Sigmoid colon (tissue), 7 donors: ENCODE measurements at places on chromosomes 2 and 18. TPM values are rescaled to one million over a fixed set of nuclear protein-coding genes. Genes with fewer than 3 reads are reported as not detected.

ACADL gene
- 3.9 TPM for total RNA-seq

DCC gene
- total RNA-seq, result 0.83 TPM

- H3K27me3 ChIP-seq, result no peaks in the 10 kb centered on the region
- H3K27ac ChIP-seq, result no peak overlapping the region
- H3K36me3 ChIP-seq, result no peaks in the 10 kb centered on the region
- no peak for DNase-seq
- H3K4me1 ChIP-seq, result no peaks in the 10 kb centered on the region
These were observed 11.5 kb upstream of the RTN4 start for GRCh38 chr2:55061523-55062344.

DNA sequence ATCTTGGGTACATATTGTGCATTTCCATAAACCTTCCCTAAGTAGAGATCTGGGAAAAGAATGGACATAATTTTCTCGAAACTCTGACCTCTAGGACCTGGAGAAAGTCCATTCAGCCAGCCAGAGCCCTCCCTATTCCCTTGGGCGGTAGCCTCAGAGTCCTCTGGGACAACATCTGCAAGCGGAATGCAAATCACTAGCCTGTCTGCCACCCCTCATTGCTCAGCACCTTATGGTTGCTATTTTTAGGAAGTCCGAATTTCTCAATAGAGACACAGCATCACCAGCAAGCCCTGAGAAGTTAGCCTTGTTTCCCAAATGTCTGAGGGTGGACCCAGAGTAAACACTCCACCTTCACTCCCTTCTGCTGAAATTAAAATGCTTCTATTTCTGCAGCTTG lies 17.6 kb upstream of the CD28 start:
- no peak overlapping the region for H3K27ac ChIP-seq
- H3K27me3 ChIP-seq, result no peaks in the 10 kb centered on the region
- no peaks in the 10 kb centered on the region for H3K4me1 ChIP-seq
- no peaks in the 10 kb centered on the region for H3K36me3 ChIP-seq

TCF23 gene
- not detected for total RNA-seq

DNA sequence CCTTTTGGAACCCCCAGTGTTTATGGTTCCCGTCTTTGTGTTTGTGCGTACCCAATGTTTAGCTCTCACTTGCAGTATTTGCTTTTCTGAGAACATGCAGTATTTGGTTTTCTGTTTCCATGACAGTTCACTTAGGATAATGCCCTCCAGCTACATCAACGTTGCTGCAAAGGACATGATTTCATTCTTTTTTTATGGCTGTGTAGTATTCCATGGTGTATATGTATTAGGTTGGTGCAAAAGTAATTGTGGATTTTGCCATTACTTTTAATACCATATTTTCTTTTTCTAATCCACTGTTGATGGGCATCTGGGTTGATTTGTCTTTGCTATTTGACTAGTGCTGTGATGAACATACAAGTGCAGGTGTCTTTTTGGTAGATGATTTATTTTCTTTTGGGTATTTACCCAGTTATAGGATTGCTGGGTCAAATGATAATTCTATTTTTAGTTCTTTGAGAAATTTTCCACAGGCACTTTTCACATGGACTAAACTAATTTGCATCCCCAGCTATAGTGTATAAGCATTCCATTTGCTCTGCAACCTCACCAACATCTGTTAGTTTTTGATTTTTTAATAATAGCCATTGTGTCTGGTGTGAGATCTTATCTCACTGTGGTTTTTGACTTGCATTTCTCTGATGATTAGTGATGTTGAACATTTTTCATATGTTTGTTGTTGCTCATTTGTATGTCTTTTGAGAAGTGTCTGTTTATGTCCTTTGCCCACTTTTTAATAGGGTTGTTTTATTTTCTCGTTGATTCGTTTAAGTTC lies 63.6 kb downstream of the CERS6 start:
- no peak overlapping the region for H3K4me3 ChIP-seq
- peaks cover 14% of the 10 kb centered on the region for H3K4me1 ChIP-seq
- no peak overlapping the region for H3K27ac ChIP-seq
- no peaks in the 10 kb centered on the region for H3K27me3 ChIP-seq
- no peaks in the 10 kb centered on the region for H3K36me3 ChIP-seq

- no peaks in the 10 kb centered on the region for H3K36me3 ChIP-seq
- no peak overlapping the region for H3K4me3 ChIP-seq
- H3K27ac ChIP-seq, result peak overlapping the region; percentile 38
- peaks cover 39% of the 10 kb centered on the region for H3K4me1 ChIP-seq
- no peak for DNase-seq
These were observed 2.8 kb upstream of the CYS1 start for GRCh38 chr2:10083046-10083445.

EGR4 gene
- total RNA-seq, result not detected

DNA sequence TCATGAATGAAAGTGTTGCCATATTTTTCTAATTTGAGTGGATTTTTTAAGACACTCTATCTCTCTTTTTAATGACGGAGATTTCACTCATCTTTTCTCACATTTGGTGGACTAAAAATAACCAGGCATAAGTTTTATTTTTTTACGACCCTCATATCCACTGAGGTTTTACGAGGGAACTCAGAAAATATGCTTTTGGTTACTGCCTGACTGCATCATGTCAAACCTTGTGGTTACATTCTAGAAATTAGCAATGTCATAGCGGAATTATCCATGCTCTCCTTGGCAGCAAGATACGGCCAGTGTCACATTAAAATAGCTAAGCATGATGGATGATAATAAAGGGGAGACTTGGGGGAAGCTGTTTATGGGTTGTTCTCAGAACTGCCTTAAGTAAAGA lies 428.6 kb upstream of the FSHR start:
- H3K27ac ChIP-seq, result no peak overlapping the region
- no peak overlapping the region for H3K4me3 ChIP-seq
- peaks cover 10% of the 10 kb centered on the region for H3K4me1 ChIP-seq
- H3K36me3 ChIP-seq, result no peaks in the 10 kb centered on the region
- no peak for DNase-seq

- no peak overlapping the region for H3K4me3 ChIP-seq
- H3K36me3 ChIP-seq, result no peaks in the 10 kb centered on the region
- no peaks in the 10 kb centered on the region for H3K27me3 ChIP-seq
- peaks cover 57% of the 10 kb centered on the region for H3K4me1 ChIP-seq
- H3K27ac ChIP-seq, result peak overlapping the region; percentile 39
These were observed 115.4 kb upstream of the ZNF521 start for GRCh38 chr18:25467226-25467987.

TMEM185B gene
- 30.7 TPM for total RNA-seq

DNA sequence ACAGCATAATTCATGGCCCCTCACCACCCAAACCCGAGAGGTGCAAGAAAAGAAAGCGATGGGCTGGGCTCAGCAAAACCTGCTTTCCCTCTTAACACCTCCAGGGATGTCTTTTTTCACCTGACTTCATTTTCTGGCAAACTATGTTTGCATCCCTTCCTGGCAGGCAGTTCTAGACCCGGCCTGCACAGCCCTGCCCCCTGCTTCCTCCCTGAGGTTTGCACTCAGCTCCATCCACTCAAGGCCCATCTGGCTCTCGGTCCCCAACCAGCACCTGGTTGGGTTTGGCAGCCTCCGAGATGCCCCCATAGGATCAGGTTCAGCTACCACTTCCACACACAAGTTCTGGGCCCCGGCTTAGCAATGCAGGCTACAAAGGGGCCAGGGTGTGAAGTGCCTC lies 185.7 kb downstream of the SMAD7 start:
- H3K36me3 ChIP-seq, result peaks cover 22% of the 10 kb centered on the region
- no peaks in the 10 kb centered on the region for H3K27me3 ChIP-seq
- H3K27ac ChIP-seq, result peak overlapping the region; percentile 48
- no peak for DNase-seq
- no peak overlapping the region for H3K4me3 ChIP-seq

TUBA3E gene
- not detected for total RNA-seq

DNA sequence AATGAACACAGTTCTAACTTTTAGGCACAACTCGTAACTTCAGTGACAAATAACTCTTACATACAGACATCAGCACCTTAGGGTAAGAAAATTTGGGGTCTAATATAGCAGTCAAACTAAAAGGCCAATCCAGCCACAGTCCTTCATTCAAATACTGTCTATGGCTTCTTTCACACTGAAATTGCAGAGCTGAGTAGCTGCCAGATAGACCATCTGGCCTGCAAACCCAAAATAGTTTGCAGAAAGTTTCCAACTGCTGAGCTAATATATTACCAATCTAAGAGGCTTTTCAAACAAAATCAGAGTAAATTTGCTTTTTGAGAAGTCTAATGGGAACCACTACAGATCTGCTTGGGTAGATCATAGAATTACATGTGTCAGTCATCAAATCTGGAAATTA lies 183.4 kb downstream of the GALR1 start:
- H3K4me3 ChIP-seq, result no peak overlapping the region
- H3K27ac ChIP-seq, result no peak overlapping the region
- no peak for DNase-seq
- no peaks in the 10 kb centered on the region for H3K27me3 ChIP-seq
- H3K36me3 ChIP-seq, result no peaks in the 10 kb centered on the region

OTOS gene
- not detected for total RNA-seq

- no peaks in the 10 kb centered on the region for H3K4me1 ChIP-seq
- H3K36me3 ChIP-seq, result no peaks in the 10 kb centered on the region
- H3K27me3 ChIP-seq, result no peaks in the 10 kb centered on the region
- no peak overlapping the region for H3K4me3 ChIP-seq
These were observed 194.4 kb downstream of the RPIA start for GRCh38 chr2:88885679-88886416.

MZT2A gene
- total RNA-seq, result 87.0 TPM

CENPA gene
- total RNA-seq, result not detected

CYP26B1 gene
- 0.68 TPM for total RNA-seq

SLC16A14 gene
- total RNA-seq, result 1.2 TPM

DNA sequence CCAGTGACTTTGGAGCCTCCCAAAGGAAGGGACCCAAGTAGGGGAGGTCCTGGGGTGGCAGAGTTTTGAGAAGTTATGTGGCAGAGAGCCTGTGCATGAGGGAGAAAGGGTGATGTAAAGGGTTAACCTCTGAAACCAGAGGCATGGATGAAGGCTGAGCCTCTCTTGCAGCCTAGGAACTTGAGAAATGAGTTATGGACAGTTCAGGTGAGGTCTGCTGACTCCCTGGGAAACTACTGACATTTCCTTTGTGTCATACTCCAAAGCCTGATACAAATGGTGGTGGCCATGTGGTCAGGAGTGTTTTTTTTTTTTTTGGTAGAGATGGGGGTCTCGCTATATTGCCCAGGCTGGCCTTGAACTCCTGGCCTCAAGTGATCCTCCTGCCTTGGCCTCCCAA lies 12.4 kb upstream of the GNLY start:
- H3K36me3 ChIP-seq, result no peaks in the 10 kb centered on the region
- H3K27ac ChIP-seq, result no peak overlapping the region
- peaks cover 7% of the 10 kb centered on the region for H3K4me1 ChIP-seq
- H3K27me3 ChIP-seq, result no peaks in the 10 kb centered on the region

- no peak overlapping the region for H3K4me3 ChIP-seq
- H3K36me3 ChIP-seq, result no peaks in the 10 kb centered on the region
- no peak overlapping the region for H3K27ac ChIP-seq
- no peaks in the 10 kb centered on the region for H3K27me3 ChIP-seq
- no peak for DNase-seq
These were observed 181.1 kb downstream of the NEDD4L start for GRCh38 chr18:58225101-58225500.

KATNAL2 gene
- 4.3 TPM for total RNA-seq

DNA sequence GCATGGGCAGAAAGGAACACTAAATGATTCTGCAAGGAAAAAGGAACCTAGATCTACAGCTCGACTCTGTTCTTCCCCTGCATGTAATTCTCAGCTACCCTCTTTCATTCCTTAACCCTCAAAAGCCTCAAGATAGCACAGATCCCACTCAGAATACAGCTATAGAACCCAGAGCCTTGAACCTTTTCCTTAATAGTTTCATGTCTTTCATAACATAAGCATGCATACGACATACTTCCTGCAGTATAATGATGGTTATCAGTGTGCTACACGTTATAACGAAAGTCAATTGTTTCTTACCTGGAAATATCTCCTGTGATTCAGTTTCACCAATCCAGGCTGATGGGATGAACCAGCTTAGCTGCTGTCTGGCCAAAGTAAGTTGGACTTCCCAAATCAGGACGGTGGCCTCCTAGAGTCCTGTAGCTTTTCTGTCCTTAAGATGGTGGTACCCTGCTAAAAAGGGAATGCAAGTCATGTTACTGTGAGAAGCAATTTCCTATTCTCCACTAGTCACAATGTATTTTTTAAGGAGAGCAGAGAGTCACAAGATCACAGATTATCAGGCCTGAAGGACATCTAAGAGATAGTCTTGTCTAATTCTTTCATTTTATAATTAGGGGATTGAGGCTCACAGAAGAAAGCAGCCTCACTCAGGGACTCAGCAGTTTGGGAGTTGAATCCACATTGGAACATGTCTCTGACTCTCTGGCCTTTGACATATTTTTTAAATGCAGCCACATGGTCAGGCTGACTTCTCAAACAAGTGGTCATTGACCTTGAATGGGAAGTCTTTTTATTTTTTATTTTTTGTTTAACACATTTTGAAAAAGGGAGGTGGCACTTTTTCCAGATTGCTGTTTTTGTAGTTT lies 41.8 kb downstream of the CYRIA start:
- DNase-seq, result no peak
- no peak overlapping the region for H3K4me3 ChIP-seq
- peaks cover 44% of the 10 kb centered on the region for H3K36me3 ChIP-seq
- H3K27ac ChIP-seq, result peak overlapping the region; percentile 64
- H3K4me1 ChIP-seq, result peaks cover 35% of the 10 kb centered on the region

DNA sequence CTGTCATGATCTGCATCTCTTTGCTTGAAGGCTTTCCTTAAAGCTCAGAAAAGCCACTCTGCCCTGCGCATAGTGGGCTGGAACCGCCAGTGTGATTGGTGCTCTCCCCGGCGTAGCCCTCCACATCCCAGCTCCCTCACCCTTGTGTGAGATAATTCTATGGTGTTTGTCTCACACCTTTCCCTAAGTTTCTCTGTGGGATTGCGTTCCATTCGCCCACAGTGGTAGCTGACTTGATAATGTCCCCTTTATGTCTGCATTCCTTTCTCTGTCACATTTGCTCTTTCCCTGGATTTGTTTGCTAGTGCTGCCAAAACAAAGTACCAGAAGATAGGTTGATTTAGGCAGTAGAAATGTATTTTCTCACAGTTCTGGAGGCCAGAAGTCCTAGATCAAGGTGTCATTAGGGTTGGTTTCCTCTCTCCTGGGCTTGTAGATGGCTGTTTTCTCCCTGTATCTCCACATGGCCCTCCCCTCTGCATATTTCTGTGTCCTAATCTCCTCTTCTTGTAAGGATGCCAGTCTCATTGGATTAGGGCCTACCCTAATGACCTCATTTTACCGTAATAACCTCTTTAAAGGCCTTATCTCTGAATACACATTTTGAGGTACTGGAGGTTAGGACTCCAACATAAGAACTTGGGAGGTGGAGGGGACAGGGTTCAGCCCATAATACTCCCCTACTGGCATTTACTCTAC lies 7.4 kb upstream of the TMEM87B start:
- H3K4me3 ChIP-seq, result no peak overlapping the region
- peaks cover 4% of the 10 kb centered on the region for H3K4me1 ChIP-seq
- no peaks in the 10 kb centered on the region for H3K36me3 ChIP-seq
- no peak overlapping the region for H3K27ac ChIP-seq
- DNase-seq, result no peak
- no peaks in the 10 kb centered on the region for H3K27me3 ChIP-seq

DNA sequence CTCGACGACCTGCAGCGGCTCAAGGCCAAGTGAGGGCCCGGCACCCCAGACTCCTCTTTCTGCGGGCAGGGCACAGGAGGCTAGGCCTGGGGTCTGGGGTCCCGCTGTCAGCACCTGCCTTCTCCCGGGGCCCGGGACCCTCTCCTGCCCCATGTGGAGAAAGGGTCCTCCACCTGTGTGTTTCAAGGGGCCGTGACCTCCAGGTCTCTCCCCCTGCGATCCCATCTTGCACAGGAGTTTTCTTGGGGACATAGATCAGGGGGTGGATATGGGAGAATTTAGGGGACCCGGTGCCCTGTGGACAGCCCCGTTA lies 791 bp downstream of the DES start:
- H3K36me3 ChIP-seq, result peaks cover 29% of the 10 kb centered on the region
- peak overlapping the region; percentile 99 for H3K27ac ChIP-seq
- no peaks in the 10 kb centered on the region for H3K4me1 ChIP-seq
- no peak for DNase-seq
